ENCODE measurements at places on chromosomes 1 and 21.

DNA sequence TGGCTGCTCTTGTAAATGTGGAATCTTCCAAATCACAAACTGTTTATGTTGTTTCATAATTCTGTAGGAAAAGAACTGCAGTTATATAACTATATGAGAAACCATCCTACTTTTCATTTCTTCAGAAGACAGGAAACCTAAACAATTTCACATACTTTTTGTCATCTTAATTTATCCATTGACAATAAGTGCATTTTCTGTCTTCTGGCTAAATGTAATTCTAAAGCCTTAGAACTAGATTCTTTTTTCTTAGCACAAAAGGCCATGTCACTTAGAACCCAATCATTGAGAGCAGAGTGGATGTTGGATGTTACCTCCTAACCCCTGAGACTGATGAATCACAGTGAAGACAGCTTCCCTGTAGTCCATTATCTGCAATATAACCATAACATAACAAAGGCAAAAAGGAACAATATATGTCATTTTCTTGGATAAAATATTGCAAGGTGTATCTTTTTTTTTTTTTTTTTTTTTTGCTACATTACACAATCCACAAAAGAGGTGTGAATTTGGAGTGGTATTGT, 410.2 kb upstream of the PRMT6 start:
- DNase-seq = no peak

GRCh38 chr1:3817821-3818597, 21.7 kb upstream of the LRRC47 start:
- no peak for DNase-seq

DNA sequence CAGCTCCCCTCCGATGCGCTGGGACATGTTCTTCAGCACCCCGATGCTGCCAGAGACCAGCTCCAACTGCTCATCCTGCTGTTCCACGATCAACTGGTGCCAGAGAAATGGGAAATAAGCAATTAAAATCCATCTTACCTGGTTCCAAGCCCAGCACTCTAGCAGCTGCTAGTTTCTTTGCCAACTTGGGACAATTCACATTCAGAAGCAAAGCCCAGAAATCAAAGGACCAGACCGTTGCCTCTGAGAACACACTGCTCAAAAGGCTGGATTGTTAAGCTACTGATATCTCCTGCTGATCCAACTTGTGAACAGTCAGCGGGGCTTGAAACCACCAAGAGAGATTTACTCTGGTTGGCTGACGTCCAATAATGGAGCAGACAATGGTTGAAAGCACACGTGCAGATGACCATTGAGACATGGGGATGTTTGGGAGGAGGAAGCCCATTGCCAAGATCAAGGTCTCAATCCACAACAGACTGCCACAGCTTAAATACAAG, 34.4 kb downstream of the STX6 start:
- peak; percentile 66 for DNase-seq

- DNase-seq = no peak
Observed at GRCh38 chr1:28087614-28088167, 719 bp downstream of the EYA3 start.

DNA sequence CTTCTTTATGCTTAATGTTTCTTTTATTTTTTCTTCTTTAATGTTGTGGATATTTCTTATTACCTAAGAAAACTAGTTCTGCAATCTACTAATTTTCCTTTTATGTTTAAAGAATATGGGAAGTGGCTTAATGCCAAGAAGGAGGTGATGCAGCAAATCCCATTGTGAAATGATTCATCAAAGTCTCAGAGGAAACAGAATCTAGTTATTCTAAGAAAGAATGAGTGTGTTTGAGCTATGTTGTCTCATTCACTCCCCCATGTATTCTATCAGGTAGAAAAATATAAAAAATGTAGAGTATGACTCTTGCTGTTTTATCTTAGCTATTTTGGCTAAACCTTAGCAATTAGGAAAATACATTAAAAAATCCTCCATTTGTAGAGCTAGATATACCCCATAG, 659.9 kb upstream of the RGS18 start:
- no peak for DNase-seq

- no peak for DNase-seq
Observed at GRCh38 chr1:160746836-160747500, 7.9 kb downstream of the SLAMF7 start.

- DNase-seq = peak; percentile 87
Observed at GRCh38 chr1:43067977-43068751, 103.9 kb downstream of the EBNA1BP2 start.

DNA sequence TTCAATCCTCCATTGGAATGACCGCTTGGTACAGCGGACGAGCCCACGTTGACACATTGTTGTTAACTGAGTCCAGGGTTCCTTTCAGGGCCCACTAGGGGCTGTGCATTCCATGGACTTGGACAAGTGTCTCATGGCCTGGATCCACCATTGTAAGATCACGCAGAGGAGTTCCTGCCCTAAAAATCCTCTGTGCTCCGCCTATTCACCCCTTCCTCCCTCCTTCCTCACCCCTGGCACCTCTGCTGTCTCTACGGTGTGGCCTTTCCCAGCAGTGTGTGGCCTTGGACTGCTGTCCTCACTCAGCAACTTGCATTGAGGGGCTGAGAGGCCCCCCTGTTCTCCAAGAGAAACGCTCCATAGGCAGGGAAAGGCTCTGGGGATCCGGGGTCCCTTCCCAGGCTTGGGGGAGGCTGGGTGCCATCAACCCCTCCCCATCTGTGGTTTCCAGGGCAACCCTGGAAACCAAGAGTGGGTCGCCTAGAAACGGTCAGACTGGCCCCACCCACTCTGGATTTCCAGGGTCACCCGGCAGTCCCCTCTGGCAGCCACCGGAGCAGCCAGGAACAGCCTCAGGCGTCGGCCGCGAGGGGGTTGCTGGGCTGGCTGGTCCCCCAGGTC, 50.9 kb downstream of the MEGF6 start:
- DNase-seq = no peak

DNA sequence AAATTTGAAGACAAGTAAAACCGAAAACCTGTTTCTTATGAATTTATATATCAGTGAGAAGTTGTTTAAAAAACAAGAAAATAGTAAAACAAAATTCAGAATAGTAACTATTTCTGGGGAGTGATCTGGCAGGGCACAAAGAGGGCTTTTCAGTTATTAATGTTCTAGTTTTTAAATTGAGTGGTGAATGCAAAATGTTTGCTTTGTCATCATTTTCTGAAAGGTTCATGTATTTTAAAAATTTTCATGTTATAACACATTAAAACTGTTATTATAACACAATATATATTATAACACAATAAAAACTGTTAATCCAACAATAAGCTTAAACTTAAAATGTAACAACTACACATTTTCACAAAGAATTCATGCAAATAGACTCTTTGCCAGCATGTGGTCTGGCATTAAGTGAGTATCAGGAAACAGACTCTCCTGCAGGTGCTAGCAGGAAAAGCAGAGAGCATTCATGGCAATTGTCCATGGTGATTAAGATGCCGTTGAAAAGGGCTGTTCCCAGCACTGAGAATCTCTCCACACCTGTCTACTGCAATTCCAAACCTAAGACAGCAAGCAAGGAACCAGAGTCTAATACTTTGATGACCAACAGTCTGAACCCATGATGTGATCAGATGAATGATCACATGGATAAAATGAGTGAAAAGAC, 204.9 kb downstream of the TBX15 start:
- DNase-seq = no peak

- no peak for DNase-seq
Observed at GRCh38 chr1:6519491-6519934, 28.0 kb upstream of the PLEKHG5 start.

DNA sequence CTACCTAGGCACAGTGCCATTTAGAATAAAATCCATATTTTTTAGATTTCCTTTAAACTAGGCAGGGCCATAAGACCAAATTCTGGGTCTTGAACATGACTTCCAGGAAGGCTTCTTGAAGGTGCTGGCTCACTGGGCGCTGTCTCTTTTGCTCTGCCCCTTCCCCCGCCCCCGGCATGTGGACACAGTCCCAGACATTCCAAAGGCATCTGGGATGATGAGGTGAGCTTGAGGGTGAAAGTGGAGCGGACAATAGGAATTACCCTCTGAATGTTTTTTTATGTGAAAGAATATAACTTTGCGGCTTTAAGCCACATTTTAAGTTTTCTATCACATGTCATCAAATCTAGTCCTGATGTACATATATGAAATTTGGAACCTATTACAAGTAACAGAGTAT, 29.4 kb downstream of the RWDD3 start:
- no peak for DNase-seq

- DNase-seq = no peak
Observed at GRCh38 chr1:87528754-87529517, 200.3 kb downstream of the LMO4 start.

GRCh38 chr1:19220991-19221390, 10.9 kb upstream of the UBR4 start:
- DNase-seq = no peak

DNA sequence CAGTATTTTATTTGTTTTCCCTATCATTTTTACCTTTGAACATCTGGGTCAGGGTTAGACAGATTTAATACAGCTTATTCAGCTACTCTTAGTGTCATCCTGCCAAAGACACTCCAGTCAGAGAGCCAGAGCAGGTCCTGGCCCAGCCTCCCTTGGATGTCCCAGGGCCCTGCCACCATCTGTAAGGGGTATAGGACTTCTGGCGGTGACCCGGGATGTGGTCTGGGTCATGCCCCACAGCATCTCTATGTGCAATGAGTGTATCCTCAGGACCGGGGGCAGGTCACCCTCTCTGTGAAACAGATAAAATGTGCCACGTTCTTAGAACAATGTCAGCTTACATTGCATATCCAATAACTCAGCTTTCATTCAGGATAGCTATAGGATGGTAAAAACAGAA, 37.8 kb upstream of the PRSS38 start:
- DNase-seq = no peak

DNA sequence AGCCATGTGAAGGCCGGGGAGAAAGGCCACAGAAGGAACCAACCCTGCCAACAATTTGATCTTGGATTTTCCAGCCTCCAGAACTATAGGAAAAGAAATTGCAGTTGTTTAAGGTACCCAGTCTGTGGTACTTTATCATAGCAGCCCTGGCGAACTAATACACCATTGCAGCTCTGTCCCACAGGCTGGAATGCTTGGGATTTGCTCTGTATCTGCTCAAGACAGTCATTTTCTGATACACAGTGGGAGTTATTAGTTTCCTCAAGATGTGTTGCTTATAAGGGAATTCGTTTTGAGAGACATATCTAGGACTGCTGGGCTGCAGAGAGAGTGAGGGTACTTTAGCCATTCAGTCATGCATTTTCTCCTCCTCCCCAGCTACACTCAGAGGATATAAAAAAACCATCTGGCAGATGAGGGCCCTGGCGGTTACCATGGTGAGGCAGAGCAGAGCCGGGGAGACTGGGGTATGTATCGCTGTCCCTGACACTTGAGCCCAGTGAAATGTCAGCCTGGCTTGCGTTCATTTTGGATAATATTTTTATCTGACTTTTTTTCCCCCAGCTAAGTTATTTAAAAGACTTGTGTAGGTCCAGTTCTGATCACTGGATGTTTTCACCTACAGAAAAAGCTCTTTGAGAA, 104.6 kb downstream of the DIRAS3 start:
- DNase-seq = peak; percentile 75

DNA sequence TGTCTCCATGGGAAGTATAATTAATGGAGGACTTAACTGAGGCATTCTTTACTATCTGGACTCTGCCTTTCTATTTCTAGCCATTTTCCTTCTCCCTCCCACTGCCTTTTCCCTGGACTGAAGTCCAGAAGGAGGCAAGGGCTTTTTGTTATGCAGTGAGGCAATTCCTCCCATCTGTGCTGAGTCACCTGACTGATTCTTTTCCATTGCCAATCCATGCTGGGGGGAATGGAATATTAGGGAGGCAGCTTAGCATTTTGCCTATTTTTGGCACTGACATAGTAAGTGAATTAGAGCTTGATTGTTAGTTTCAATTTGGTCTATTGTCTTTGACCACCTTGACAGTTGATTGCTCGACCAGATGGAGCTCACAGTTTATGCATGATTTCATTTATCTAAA, 1000.6 kb upstream of the PRMT6 start:
- DNase-seq = peak; percentile 42

- DNase-seq = peak; percentile 53
Observed at GRCh38 chr1:79847700-79848099, 841.2 kb upstream of the ADGRL4 start.

- DNase-seq = peak; percentile 84
Observed at GRCh38 chr21:42009018-42009830, 936 bp downstream of the ZBTB21 start.

DNA sequence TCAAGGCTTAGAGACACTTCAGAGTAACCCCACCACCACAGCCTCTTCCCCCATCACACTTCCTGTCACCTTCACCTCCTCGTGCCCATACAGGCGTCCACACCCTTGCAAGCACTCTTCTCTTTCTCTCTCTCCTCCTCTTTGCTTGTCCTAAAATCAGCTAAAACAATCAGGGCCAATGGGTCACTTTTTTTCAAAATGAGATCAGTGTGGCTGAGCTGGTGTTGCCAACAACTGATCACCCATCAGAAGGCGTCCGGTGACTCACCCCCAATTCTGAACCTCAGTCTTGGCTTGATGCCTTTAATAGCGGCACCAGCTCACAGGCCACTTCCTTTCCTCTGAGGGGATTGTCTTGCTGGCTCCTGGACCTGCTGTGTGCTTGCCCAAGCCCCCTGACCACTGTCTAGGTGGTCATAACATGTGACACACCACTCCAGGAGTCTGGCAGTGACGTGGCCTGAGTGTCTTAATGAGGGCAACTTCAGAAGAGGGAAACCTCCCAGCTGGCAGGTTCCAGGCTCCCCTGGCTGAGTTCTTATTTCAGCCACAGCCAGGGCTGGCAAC, 1.6 kb downstream of the DRAXIN start:
- peak; percentile 50 for DNase-seq

DNA sequence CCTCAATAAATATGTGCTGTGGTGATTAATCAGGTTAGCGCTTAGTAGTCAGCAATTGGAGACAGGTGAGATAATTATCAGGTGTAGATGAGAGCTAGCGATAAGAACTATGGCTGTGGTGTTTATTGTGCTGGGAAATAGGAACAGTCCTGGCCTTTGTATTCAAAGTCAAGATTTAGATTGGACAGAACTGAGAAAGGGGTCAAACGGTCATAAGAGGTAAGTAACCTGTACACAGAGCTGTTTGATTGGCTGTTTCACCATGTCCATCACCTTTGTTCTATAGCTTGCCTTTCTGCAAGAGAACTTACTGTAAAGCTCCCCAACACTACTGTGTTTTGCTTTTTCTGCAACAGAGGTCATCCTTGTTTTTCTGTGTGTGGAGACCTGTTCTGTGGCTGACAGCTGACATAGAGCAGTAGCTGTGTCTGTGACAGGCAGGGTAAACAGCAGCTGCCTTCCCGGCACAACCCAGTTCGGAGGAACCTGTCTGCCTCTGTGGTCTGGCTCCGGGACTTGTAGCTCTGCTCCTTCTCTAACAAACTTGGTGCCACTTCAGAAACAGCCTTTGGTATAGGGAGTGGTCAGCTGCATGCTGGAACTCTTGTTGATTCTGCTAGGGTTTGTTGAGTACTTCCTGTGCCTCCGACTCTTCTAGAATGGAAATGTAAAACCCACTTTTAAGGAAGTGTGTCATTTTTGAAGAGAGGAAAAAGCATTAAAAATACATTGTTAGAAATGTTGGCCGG, 21.1 kb upstream of the CDC42 start:
- DNase-seq = no peak

Data from eye (tissue), 1 donor.